ENCODE measurements at places on chromosomes 5 and 9. TPM values are rescaled to one million over a fixed set of nuclear protein-coding genes. Genes with fewer than 3 reads are reported as not detected.
A peak's percentile ranks its signal among the peaks of the same experiment; 100 is the strongest.

- no peaks in the 10 kb centered on the region for H3K27me3 ChIP-seq
- no peak overlapping the region for H3K4me3 ChIP-seq
- H3K36me3 ChIP-seq = no peaks in the 10 kb centered on the region
- no peak for DNase-seq
- H3K4me1 ChIP-seq = peaks cover 1% of the 10 kb centered on the region
- H3K27ac ChIP-seq = no peak overlapping the region
Observed at GRCh38 chr5:165887147-165887546, 2381.7 kb downstream of the MAT2B start.

DNA sequence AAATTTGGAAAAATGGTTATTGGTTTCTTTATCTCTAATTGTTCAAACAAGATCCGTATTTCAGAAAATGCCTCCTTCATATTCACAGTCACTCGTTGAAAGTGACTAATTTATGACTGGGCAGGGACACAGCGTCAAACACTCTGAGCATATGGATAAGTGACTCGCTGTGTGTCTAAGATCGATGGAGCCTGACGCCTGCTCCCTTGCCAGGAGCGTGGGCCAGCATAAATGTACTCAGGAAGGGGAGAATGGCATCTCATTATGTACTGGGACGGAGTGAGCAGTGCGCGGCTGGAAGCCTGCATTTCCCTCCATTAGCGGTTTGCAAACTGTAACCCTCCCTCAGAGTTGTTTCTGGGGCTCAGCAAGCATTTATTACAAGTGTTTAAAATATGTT lies 79.8 kb upstream of the CAST start:
- no peak overlapping the region for H3K4me3 ChIP-seq
- H3K4me1 ChIP-seq = peaks cover 10% of the 10 kb centered on the region
- no peak for DNase-seq

MYOT gene
- not detected for total RNA-seq

DNA sequence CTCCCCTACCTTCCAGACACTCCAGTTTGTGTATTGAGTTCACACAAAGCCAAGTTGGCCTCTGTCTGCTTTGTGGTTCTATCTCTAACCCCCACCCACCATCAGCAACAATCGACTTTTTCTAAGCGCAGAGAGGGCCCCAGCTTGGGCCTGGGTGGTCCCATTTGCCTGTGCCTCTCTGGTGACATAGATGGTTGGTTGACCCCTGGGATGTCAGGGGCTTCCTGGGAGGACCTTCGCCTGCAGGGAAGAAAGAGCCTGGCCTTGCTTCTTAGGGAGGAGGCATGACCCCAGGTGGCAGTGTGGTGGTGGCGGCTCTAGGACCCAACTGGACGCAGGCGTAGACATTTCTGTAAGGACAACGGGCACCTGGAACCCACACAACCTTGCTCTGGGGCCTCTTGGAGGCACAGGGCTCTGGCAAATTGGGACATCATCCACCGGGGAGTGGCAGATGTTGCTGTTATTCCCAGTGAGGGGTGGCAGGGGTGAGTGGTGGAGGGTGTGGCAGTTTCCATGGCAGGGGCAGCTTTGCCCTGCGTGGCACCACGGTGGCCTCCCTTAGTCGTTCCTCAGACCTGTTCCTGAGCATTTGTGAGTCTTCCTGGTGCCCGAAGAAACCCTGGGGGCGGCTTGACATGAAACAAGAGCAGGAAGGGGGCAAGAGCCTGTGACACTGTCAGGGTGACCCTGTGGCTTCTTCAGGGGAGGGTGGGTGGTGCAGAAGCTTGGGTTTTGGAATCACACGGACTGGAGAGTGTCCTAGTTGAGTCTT lies 171.0 kb upstream of the IER5L start:
- no peaks in the 10 kb centered on the region for H3K27me3 ChIP-seq
- H3K4me3 ChIP-seq = no peak overlapping the region
- no peak overlapping the region for H3K27ac ChIP-seq

- no peak overlapping the region for H3K27ac ChIP-seq
- H3K36me3 ChIP-seq = no peaks in the 10 kb centered on the region
- no peaks in the 10 kb centered on the region for H3K4me1 ChIP-seq
Observed at GRCh38 chr5:54540286-54540685, 22.7 kb downstream of the SNX18 start.

- peak; percentile 24 for DNase-seq
- no peaks in the 10 kb centered on the region for H3K4me1 ChIP-seq
- no peak overlapping the region for H3K4me3 ChIP-seq
- no peak overlapping the region for H3K27ac ChIP-seq
- no peaks in the 10 kb centered on the region for H3K27me3 ChIP-seq
Observed at GRCh38 chr9:82124090-82124489, 135.5 kb downstream of the SPATA31D1 start.
